GM20000 (cell line): ENCODE measurements at places on chromosomes 16 and 17.

DNA sequence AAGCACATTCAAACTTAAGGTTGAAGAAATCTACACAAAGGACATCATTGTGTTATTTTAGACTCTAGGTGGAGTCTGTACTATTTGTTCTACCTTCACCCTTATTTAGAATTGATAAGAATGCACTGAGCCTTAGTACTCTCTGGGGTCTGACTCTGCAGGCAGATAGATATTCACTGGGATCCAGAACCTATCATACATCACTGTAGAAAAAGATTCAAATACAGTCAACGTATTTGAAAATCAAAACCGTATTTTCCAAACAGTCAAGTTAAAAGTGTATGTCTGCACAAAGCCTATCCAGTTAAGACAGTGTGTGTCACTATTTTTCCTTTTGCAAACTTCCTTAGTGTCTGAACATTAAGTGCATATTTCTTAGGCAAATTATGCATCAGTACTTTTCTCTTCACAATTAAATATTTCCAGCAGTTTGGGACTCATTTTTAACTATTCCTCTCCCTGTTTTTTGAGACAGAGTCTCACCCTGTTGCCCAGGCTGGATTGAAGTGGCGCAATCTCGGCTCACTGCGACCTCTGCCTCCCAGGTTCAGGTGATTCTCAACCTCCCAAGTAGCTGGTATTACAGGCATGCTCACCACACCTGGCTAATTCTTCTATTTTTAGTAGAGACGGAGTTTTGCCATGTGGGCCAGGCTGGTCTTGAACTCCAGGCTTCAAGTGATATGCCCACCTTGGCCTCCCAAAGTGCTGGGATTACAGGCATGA, 22.3 kb downstream of the MOSMO start:
- no peak for DNase-seq

GRCh38 chr17:61423967-61424649, 24.5 kb downstream of the TBX2 start:
- no peak for DNase-seq

DNA sequence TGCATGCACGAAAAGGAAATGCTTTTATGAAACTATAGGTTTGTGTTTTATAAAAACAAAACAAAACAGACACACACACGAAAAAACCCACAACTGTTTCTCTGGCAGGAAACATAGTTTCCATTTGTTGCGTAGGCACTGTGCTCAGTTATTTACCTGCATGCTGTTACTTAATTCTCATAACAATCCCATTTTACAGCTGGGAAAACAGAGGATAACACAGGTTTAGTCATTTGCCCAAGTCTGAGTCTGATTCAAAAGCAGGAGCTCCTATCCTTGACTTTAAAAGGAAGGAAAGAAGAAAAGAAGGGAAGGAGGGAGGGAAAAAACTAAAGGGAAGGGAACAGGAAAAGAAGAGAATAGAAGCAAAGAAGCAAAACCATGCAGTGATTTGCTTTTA, 117.4 kb downstream of the DNAH3 start:
- no peak for DNase-seq

GRCh38 chr16:88913870-88914269, 47.4 kb upstream of the PABPN1L start:
- DNase-seq, result no peak
